Cortex of kidney (tissue), 1 donor: ENCODE measurements at places on chromosomes 12 and 14.

DNA sequence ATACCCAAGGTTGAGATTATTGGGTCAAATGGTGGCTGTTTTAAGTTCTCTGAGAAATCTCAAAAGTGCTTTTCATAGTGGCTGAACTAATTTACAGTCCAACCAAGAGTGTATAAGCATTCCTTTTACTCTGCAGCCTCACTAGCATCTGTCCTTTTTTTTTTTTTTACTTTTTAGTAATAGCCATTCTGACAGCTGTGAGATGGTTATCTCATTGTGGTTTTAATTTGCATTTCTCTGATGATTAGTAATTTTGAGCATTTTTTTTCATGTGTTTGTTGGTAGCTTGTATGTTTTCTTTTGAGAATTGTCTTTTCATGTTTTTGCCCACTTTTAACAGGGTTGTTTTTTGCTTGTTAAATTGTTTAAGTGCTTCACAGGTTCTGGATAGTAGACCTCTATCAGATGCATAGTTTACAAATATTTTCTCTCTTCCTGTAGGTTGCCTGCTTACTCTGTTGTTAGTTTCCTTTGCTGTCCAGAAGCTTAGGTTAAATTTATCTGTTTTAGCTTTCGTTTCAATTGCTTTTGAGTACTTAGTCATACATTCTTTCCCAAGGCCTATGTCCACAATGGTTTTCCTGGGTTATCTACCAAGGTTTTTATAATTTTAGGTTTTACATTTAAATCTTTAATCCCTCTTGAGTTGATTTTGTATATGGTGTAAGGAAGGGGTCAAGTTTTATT lies 881.3 kb upstream of the SEL1L start:
- no peak for DNase-seq

DNA sequence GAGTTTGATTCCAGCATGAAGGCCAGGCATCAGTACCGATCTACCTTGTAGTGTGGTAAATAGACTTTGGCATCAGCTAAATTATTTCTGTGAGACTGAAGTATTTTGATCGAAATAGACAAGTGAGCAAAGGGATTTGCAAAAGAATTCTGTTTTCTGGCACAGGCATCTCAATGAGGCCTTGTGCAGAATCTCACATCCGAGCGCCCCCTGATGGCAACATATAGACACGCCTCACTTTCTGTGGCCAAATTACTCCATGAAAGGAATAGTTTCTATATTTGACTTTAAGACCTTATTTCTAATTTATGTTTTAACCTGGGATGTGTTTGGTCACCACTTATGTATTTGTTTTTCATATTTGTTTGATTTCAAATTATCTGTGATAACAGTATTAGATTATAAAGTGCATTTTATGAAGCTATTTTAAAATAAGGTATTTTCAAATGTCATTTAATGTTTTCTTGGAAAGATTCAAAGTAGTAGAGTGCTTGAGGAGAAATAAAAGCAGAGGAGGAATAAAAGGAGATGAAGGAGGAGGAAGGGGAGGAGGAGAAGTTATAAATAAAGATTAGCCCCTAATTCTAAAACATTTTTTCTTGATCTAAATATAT lies 731.9 kb downstream of the NRXN3 start:
- DNase-seq: no peak

DNA sequence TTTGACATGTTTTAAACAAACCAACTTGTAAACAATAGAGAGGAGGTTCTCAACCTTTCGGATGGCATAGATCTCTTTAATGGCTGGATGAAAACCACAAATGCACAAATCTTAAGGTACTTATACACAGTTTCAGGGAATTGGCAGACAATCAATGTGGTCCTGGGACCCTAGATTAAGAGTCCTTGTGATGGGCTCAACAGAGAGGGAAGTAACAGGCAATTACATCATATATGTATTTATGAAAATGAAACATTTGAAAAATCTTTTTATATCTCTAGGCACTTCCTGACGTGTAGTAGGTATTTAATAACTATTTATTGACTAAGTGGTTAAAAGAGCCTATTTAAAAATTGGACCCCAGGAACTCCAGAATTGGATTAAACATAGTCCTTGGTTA lies 897 bp downstream of the ACTR10 start:
- DNase-seq: no peak

- DNase-seq: no peak
Observed at GRCh38 chr12:106897082-106897481, 58.6 kb upstream of the TMEM263 start.

GRCh38 chr12:43316520-43316919 lies 235.5 kb downstream of the ADAMTS20 start:
- no peak for DNase-seq

- no peak for DNase-seq
Observed at GRCh38 chr14:97757491-97757890, 960.3 kb downstream of the VRK1 start.

DNA sequence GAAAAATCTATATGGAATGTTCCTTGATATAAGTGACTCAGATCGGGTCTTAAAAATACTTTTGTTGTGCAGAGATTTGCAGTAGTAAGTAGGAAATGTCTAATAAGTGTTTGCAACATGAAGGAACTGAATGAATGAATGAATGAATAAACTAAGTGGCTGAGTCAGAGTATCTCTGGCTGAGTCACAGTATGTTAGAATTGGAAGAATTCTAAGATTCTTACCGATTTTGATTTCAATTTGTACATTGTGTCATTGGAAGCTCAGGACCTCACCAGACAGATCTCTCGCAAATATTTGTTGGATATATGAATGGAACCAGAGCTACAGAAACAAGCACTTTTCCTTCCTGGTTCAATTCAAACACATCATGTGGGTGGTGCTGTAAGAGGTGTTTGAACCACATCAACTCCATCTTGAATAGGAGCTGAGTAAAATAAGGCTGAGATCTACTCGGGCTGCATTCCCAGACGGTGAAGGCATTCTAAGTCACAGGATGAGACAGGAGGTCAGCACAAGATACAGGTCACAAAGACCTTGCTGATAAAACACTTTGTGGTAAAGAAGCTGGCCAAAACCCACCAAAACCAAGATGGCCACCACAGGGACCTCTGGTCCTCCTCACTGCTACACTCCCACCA lies 123.9 kb upstream of the FOXN3 start:
- no peak for DNase-seq
